ENCODE measurements at places on chromosomes 3 and 15. TPM values are rescaled to one million over a fixed set of nuclear protein-coding genes. Genes with fewer than 3 reads are reported as not detected.

CPEB1 gene
- 19.1 TPM for total RNA-seq

CKMT1B gene
- total RNA-seq, result 55.2 TPM

DNAH12 gene
- not detected for total RNA-seq

GOLGA8N gene
- total RNA-seq, result 0.29 TPM

FMN1 gene
- 87.0 TPM for total RNA-seq

EPHA6 gene
- total RNA-seq, result not detected

LRRC3B gene
- not detected for total RNA-seq

EOMES gene
- total RNA-seq, result 2.8 TPM

SPSB4 gene
- 0.08 TPM for total RNA-seq
